ENCODE measurements at places on chromosomes 16 and 17. TPM values are rescaled to one million over a fixed set of nuclear protein-coding genes. Genes with fewer than 3 reads are reported as not detected.

The GP1BA gene
- not detected for total RNA-seq

The C16orf96 gene
- total RNA-seq, result not detected

The VPS9D1 gene
- total RNA-seq, result 3.5 TPM

The CCL16 gene
- total RNA-seq, result not detected

The SLC16A5 gene
- 34.0 TPM for total RNA-seq

The RASD1 gene
- 1.6 TPM for total RNA-seq

The PABPN1L gene
- not detected for total RNA-seq

The HSD17B2 gene
- 0.15 TPM for total RNA-seq

The HS3ST4 gene
- not detected for total RNA-seq

The ERI2 gene
- total RNA-seq, result 11.4 TPM

The CDK10 gene
- total RNA-seq, result 31.5 TPM

The FOXF1 gene
- not detected for total RNA-seq

The NT5M gene
- 7.4 TPM for total RNA-seq

The COX6A2 gene
- not detected for total RNA-seq

The RNF157 gene
- total RNA-seq, result 6.8 TPM

The PLEKHH3 gene
- total RNA-seq, result 14.3 TPM

The ZNF207 gene
- total RNA-seq, result 232 TPM

The WNT9B gene
- total RNA-seq, result not detected

The PIK3R5 gene
- not detected for total RNA-seq

The DNAI2 gene
- not detected for total RNA-seq

The PYDC1 gene
- not detected for total RNA-seq

The AOC3 gene
- 1.5 TPM for total RNA-seq

The C16orf89 gene
- not detected for total RNA-seq

The CCL4L2 gene
- not detected for total RNA-seq

The TOP2A gene
- 208 TPM for total RNA-seq
